ENCODE measurements at places on chromosomes 12 and 14.
A peak's percentile ranks its signal among the peaks of the same experiment; 100 is the strongest.

GRCh38 chr14:74911704-74912103 lies 11.4 kb downstream of the RPS6KL1 start:
- no peak for DNase-seq

- no peak for DNase-seq
Observed at GRCh38 chr12:52865090-52865944, 16.5 kb upstream of the KRT78 start.

- no peak for DNase-seq
Observed at GRCh38 chr12:18629916-18630315, 107.9 kb downstream of the PLCZ1 start.

GRCh38 chr12:64120568-64120967 lies 101.5 kb downstream of the KICS2 start:
- DNase-seq: no peak

- DNase-seq: no peak
Observed at GRCh38 chr14:80575763-80576162, 364.5 kb upstream of the DIO2 start.

GRCh38 chr14:73168691-73169090 lies 32.4 kb downstream of the PSEN1 start:
- DNase-seq: no peak

- DNase-seq: peak; percentile 38
Observed at GRCh38 chr12:89873745-89874144, 165.1 kb upstream of the ATP2B1 start.

DNA sequence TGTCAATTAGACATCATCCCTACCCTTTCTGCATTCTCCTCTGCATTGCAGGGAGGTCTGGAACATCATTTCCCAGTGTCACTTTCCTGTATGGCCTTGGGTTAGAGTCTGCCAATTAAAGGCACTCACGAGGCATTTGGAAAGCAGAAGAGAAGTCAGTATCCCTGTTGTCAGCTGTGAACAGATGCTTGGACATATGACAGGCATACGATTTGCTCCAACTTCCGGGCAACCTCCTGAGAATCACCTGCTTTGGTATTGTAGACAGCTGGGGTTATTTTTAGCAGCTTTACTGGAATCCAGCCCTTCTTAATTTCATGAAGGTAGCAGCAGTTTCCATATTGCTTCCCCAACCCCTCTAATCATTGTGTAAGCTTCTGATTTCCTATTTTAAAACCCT lies 88.7 kb upstream of the DHRS4 start:
- DNase-seq: no peak

DNA sequence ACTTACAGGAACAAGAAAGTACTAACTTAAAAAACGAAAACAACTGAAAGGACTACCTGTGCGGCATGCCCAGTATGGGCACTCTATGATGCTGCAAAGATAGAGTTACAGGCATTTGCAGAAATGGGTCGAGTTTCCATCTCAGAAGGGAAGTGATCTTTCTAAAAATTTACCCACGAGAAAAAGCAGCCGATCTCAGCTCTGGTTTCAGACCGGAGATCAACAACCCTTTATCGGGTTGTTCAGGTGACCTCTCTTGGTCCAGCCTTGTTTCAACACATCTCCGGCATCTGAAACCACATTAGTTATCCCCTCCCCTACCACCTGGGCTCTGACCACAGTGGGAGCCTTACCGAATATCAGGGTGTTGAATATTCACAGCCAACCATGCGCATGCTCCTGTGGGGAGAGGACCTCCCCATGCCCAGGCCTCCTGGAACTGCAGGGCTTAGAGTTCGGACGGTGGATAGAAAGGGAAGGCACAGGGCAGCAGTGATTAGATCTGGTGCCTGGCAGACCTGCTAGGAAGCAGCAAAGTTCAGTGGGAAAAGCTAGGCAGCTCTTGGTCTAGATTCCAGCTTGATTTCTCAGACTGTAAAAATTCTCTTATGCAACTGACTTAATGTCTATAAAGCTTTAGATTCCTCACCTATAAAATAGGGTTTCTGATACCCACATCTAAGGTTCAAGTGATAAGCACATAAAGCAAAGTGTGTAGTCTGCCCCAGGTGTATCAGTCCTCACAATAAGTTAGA lies 906.0 kb downstream of the VRK1 start:
- no peak for DNase-seq

DNA sequence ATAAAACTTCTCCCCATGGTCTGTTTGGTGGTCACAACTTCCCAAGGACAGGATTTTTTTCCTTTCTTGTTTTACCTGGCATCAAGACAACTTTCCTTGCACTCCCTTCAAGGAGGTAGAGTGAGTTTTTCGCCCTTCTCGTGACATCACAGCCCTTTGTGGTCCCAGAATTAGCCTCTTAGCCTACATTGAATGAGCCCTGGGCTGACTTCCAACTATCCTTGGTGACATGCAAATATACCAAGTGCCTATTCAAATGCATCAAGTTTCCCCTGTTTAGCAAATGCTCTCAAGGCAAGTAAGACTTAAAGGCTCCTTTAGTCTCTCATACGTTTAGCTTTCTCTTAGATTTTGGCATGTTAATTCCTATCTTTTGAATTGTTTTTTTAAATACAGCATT lies 36.6 kb downstream of the TC2N start:
- no peak for DNase-seq

DNA sequence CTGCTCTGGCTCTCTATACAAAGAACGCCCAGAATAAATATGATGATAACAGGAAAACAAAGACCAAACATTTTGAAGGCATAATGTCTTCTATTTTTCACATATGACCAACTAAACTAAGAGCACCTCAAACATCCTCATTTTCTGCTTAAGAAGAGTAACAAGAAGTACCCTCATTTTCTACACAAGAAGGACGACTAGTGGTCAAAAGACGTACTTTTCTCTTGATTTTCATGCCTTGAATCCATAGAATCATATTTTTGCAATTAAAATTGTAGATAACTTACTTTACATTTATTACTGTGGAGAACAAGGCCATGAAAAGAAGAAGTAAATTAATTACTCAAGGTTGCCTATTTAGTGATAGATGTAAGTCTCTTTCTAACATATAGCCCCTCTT lies 358.6 kb downstream of the DUSP6 start:
- peak; percentile 17 for DNase-seq

GRCh38 chr12:92529944-92530343 lies 172.8 kb upstream of the PLEKHG7 start:
- DNase-seq: no peak

- DNase-seq: no peak
Observed at GRCh38 chr12:91222746-91223145, 40.1 kb upstream of the DCN start.

- DNase-seq: no peak
Observed at GRCh38 chr12:29737644-29738043, 46.1 kb downstream of the TMTC1 start.

DNA sequence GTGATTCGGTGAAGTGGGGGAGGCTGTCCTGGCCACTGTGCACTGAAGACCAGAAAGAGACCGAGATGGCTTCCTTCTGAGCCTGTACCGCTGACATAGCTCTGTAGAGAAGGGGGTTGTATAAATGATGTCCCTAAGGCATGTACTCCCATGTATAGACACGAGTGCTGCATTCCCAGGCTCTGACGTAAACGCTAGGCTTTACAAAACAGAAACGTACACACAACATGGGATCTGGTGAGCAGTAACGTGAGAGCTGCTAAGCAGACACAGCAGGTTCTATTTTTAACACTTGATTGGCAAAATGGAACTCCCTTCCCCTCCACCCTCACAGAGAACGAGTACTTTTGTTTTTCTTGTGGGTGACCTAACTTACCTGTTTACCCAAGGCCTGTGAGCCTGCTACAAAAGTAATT lies 35.9 kb downstream of the ACADS start:
- DNase-seq: no peak

GRCh38 chr14:50812856-50813543 lies 18.0 kb downstream of the NIN start:
- no peak for DNase-seq

GRCh38 chr14:103624860-103625259 lies 4.2 kb upstream of the KLC1 start:
- no peak for DNase-seq

DNA sequence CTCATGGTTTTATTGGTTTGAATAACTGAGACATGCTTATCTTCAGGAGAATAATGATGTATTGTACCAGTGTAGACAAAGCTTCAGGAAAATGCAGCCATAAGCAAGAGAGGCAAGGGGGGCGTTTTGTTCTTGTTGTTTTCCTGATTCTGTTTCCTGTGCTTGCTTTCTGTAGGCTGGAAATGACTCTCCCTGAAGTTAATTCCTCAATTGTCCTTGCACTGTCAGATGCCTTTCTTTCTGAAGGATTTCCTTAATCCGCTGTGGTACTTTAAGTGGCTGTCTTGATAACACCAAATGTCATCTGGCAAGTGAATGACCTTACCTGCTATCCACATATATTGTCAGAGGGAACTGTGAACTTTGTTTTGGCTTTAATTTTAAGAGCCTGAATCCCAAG lies 220.0 kb downstream of the NEDD1 start:
- DNase-seq: no peak

DNA sequence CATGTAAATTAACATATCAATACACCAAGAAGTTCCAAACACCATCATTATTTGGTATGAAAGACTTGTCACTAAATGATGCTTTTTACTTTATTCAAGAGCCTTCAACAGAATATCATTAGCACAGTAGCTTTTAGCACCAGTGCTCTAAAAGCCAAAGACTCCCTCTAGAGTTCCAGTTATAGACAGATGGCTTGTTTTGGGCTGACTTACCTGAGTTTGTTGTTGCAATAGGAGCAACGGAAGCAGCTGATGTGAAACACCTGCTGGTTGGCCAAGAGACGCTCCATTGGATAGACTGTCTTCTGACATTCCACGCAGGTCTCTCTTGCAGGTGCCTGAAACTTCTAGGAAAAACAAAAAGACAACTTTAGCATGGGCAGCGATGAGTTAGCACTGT lies 14.5 kb upstream of the CERS5 start:
- no peak for DNase-seq

Data from GM20000 (cell line).